ENCODE measurements at places on chromosomes 12 and 14. TPM values are rescaled to one million over a fixed set of nuclear protein-coding genes. Genes with fewer than 3 reads are reported as not detected.

DNA sequence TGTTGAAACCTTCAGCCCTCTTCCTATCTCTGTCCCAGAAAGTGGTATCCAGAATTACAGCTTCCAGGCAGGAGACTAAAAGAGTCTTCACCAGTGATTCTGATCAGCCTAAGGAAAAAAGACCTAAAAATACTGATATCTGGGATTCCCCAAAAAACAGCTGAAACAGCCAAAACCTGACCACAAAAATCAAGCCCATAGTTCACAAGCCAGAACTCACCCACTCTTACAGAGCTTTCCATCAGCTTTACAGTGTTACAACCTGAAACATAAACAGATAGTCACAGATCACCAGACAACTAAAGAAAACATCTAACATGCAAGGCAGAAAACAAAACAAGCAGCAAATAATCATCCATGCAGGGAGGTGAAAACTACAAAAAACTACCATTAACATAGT lies 26.0 kb upstream of the TSPAN8 start:
- DNase-seq: no peak

- no peak for DNase-seq
Measured at GRCh38 chr12:109258607-109259544, 50.2 kb downstream of the FOXN4 start.

The DLK1 gene
- not detected for total RNA-seq

- no peak for DNase-seq
Measured at GRCh38 chr12:91316907-91317269, 134.3 kb upstream of the DCN start.

GRCh38 chr14:24238123-24238522 lies 4.3 kb downstream of the TINF2 start:
- no peak for DNase-seq

GRCh38 chr12:38124247-38125012 lies 192.1 kb upstream of the ALG10B start:
- DNase-seq: no peak

DNA sequence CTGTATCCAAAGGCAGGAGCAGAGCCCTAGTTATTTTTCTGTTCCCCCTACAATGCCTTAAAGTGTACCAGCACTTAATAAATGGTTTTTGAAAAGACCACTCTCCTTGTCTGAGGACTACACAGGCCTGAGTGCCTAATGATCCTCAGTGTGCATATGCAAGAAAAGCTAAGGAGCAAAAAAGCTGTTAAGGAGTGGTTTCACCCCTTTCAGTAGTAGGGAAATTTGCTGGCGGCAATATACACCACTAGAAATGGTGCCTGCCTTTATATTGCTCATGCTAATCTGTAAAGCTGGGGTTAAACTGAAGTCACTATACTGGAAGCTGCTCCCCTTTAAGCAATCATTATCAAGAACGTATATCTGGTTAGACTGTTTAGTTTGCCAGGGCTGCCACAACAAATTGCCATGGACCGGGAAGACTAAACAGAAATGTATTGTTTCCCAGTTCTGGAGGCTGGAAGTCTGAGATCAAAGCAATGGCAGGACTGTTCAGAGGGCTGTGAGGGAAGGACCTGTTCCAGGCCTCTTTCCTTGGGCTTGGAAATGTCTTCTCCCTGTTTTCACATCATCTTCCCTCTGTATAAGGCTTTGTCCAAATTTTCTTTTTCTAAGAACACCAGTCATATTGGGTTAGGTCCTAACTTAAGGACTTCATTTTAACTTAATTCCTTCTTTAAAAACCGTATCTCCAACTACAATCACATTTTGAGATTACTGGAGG lies 30.2 kb downstream of the PRDM4 start:
- DNase-seq: no peak

GRCh38 chr12:124863416-124864325 lies at the start of gene SCARB1:
Gene SCARB1, minus strand, starts transcription at chr12:124863864. Its CDS starts 144 bp downstream, at chr12:124863720.
- DNase-seq: no peak

The GZMB gene
- total RNA-seq: 8.9 TPM

DNA sequence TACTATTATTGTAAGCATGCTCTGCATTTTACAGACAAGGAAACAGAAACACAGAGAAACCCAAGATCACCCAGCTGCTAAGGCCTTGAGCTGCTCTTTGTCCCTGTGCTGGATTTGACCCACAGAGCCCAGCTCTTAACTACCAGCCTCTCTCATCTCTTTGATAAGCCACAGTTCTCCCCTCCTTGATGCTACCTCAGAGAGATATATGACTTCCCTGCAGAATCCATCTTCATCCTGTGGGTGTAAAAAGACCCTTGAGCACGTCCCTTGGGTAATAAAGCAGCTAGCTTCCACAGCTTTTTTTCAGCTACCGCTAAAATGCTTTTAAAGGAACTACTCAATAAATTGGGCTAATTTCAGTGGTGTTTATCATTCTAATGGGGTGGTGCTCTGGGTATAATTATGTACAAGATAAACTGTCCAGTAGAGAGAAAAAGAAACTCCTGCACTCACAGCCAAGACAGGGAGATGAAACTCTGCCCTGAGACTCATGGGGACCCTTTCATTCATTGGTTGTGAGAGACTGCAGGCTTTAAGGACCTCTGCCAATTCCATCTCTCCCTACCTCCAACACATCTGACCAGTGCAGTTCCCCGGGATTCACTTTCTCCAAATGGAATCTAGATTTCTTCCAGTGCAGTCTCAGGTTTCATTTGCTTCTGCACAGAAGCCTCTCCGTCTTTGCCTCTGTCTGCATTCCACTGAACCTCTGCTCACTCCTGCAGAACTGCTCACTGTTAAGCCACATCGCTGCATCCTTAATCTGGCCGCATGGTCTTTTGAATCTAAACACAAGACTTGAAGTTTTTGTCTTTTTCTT lies 24.7 kb upstream of the NTF3 start:
- DNase-seq: no peak

GRCh38 chr12:45708901-45709300 lies 20.6 kb upstream of the ARID2 start:
- no peak for DNase-seq

- no peak for DNase-seq
Measured at GRCh38 chr12:129579879-129580278, 323.9 kb downstream of the TMEM132D start.

GRCh38 chr14:60861545-60862140 lies 119.2 kb downstream of the TRMT5 start:
- DNase-seq: no peak

- no peak for DNase-seq
Measured at GRCh38 chr12:3294481-3294911, 196.5 kb upstream of the PRMT8 start.

- no peak for DNase-seq
Measured at GRCh38 chr14:57199921-57200320, 68.8 kb downstream of the EXOC5 start.

DNA sequence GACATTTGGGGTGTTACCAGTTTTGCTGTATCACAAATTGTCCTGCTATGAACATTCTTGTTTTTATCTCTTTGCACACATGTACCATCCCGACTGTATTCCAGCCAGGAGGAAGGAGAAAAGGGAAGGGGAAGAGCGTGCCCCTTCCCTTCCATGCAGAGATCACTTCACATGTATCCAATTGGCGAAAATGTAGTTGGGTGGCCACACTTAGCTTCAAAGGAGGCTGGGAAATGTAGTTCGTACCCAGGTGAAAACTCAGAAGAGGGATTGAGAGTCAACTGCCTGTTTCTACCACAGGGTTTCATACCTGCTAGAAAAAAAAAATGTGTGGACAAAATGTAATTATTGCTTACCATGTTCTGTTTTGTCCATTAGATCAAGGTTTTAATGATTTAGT lies 189.1 kb upstream of the PELI2 start:
- DNase-seq: no peak

The SLCO1A2 gene
- total RNA-seq: not detected

The GLS2 gene
- not detected for total RNA-seq

GRCh38 chr14:63713058-63713457 lies 14.8 kb downstream of the SGPP1 start:
- DNase-seq: no peak

- no peak for DNase-seq
Measured at GRCh38 chr12:130746546-130746945, 30.4 kb upstream of the RIMBP2 start.

GRCh38 chr12:46354802-46355199 lies 17.8 kb downstream of the SLC38A2 start:
- no peak for DNase-seq

The GPR68 gene
- total RNA-seq: 0.36 TPM

GRCh38 chr12:98730412-98730811 lies 85.3 kb downstream of the APAF1 start:
- no peak for DNase-seq

GRCh38 chr14:56892959-56893358 lies 82.7 kb upstream of the OTX2 start:
- no peak for DNase-seq

Data from omental fat pad (tissue), 4 donors.